Psoas muscle (tissue), 8 donors: ENCODE measurements at places on chromosomes 2 and 18. TPM values are rescaled to one million over a fixed set of nuclear protein-coding genes. Genes with fewer than 3 reads are reported as not detected.

ZBTB7C gene
- total RNA-seq: 2.4 TPM

SAG gene
- total RNA-seq: not detected

RNMT gene
- total RNA-seq: 29.2 TPM

GKN2 gene
- not detected for total RNA-seq

SLC4A3 gene
- total RNA-seq: 0.50 TPM

FBXO15 gene
- not detected for total RNA-seq

- H3K36me3 ChIP-seq: peaks cover 3% of the 10 kb centered on the region
- H3K27ac ChIP-seq: no peak overlapping the region
- no peak overlapping the region for H3K4me3 ChIP-seq
- no peak for DNase-seq
- H3K4me1 ChIP-seq: no peaks in the 10 kb centered on the region
Observed at GRCh38 chr18:12686100-12686499, 16.4 kb downstream of the CEP76 start.

DNA sequence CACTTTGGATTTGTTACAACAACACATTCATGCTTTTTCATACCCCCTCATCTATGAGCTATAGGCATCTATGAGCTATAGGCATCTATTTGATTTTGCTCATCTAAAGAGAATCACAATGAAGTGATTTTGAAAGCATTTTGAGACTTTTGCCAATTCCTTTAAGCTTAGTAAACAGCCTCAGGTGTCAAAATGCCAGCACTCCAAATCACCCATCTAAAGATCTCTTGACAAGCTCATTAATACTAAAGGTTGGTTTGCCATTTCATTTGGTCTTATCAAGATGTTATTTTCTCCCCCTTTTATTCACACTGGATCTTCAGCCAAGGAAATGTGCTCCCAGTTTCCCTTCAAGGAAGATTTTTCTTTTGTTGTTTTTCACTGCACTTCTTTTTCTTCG lies 110.7 kb upstream of the TLK1 start:
- no peaks in the 10 kb centered on the region for H3K36me3 ChIP-seq
- H3K4me3 ChIP-seq: no peak overlapping the region
- no peak for DNase-seq

DNA sequence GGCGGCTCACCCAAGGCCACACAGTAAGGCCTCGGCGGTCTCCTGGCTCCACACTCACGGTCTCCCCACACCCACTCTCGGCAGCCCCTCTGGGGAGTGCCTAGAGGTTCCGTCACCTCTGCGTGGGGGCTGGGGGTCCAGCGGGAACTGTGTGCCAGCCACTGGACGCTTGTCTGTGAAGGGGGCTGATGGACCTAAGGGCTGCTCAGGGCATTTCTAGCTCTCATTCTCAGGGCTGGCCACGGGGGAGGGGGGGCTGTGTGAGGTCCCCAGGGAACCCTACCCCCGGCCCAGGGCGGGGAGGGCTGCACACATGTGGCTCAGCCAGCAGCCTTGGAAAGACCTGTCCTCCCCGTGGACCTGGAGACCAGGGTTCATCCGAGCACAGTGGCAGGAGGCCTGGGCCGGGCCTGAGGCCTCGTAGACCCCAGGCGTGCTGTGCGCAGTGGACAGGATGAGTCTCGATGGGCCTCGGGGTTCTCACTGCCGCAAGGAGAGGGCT lies 27.1 kb upstream of the ODC1 start:
- DNase-seq: no peak
- no peaks in the 10 kb centered on the region for H3K27me3 ChIP-seq
- no peaks in the 10 kb centered on the region for H3K4me1 ChIP-seq
- no peak overlapping the region for H3K4me3 ChIP-seq
- H3K36me3 ChIP-seq: no peaks in the 10 kb centered on the region
- no peak overlapping the region for H3K27ac ChIP-seq

DNA sequence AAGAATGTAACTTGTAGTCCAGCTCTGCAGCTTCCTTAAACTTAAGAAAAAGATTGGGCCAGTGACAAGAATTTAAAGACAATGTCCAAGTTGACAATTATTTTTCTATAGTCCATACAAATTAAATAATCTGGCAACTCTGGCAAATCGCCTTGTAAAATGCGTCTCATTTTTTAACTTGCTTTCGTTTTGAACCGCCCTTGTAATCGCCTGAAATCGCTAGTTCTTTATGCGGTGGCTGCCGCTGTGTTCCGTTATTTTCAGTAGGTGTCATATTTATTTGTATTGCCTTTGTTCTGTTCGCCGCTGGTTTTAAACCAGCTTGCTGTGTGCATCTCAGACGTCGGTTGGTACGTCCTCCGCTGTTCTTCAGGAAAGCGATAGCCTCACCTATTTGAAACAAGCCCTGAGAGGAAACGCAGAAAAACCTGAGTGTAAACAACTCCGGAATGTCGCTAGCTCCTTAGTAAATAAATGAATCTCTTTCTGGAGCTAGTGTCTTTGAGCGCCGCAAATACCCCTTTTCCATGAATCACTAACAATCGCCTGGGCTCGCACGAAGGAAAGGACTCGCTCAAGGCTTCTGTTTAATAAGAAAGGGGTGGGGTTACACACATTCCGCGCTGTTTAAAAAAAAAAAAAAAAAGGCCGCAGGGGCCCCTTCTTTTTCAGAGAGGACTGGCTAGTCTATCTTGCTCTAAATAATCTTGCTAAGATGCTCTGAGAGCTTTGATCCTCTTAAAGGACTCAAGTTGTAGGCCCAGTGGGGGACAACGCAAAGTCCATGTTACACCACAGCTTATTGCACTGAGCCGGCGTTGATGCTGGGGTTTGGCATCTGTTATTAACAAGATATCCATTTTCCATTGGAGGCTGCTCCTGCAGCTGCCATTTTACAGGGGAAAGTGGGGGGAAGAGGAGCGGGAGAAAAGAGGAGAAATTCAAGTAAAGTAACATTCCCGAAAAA lies 3.0 kb downstream of the HOXD8 start:
- peak overlapping the region; percentile 93 for H3K27ac ChIP-seq
- DNase-seq: no peak
- peak overlapping the region; percentile 84 for H3K4me3 ChIP-seq
- peaks cover 42% of the 10 kb centered on the region for H3K4me1 ChIP-seq
- no peaks in the 10 kb centered on the region for H3K27me3 ChIP-seq
- H3K36me3 ChIP-seq: no peaks in the 10 kb centered on the region

DNA sequence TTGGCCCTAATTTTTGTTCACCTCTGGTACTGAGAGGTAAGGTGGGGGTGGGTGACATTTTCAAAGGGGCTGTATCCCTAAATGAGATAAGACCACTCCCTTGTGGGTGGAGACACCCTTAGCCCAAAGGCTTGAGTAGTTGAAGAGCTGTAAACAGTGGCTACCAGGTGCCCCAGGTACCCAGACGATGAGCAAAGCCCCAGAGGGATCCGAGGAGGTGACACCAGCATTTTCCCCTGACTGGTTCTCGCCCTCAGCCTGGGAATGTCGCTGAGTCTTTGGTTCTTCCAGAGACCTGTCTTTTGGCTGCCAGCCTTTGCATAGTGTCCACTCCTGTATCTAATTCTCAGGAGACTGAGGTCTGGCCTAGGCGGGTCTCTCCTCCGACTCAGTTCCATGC lies 36.5 kb downstream of the RRM2 start:
- H3K27me3 ChIP-seq: peaks cover 5% of the 10 kb centered on the region
- no peak overlapping the region for H3K27ac ChIP-seq
- DNase-seq: no peak
- H3K36me3 ChIP-seq: no peaks in the 10 kb centered on the region
- H3K4me3 ChIP-seq: no peak overlapping the region

DNA sequence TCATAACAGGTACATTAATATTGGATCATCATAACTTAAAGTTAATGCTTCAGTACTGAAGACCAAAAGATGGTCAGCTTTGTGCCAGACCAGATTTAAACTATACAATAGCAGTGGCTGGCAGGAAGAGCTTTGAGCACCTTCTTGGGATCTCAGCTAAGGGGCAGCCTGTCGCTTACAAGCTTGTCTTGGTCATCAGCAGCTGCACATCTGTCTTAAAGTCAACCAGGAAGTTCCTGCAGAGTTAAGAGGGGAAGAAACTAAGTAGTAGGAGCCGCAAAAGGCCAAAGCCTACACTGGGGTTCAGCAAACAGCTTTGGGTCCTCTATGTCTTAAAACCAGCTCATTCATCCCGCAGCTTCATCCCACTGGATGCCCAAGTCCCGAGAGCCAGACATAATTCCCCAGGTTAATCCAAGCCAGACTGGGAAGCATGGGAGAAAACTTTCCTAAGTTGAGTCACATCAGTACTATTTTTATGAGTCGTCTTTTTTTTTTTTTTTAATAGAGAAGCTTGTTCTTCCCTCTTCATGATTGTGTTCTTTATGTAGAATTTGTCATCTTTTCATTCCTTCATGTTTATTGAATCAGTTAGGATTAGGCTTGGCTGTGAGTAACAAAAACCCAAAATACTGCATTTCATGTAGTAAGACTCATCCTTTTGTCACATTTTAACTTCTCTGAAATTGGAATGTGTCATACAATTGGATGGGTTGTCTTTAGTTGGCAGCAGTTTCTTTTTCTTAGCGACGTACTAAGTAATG lies 59.3 kb downstream of the SERTAD2 start:
- DNase-seq: no peak
- peaks cover 16% of the 10 kb centered on the region for H3K4me1 ChIP-seq
- no peaks in the 10 kb centered on the region for H3K27me3 ChIP-seq
- no peaks in the 10 kb centered on the region for H3K36me3 ChIP-seq

DNA sequence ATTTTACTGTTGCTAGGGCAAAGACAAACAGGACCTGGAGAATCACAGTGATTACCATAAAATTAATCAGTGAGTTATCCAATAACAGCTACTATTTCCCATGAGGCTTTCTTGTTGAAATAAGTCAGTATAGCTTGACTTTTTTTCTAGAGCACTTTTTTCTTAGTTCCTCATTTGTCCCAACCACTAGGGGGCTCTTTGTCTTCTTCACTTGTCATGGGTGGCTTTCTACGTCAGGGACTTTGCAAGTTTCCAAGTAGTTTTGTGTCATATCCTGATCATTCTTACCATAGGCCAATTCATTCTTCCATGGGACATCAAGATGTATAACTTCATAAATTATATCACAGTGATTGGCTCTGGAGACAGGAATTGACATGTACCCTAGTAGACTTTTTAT lies 1019.6 kb upstream of the PIK3C3 start:
- H3K36me3 ChIP-seq: no peaks in the 10 kb centered on the region
- H3K27me3 ChIP-seq: no peaks in the 10 kb centered on the region
- H3K4me1 ChIP-seq: no peaks in the 10 kb centered on the region
- no peak overlapping the region for H3K27ac ChIP-seq

GRCh38 chr18:62418258-62418657 lies 93.1 kb downstream of the TNFRSF11A start:
- no peak overlapping the region for H3K4me3 ChIP-seq
- no peak overlapping the region for H3K27ac ChIP-seq
- no peak for DNase-seq
- H3K4me1 ChIP-seq: no peaks in the 10 kb centered on the region

- peaks cover 31% of the 10 kb centered on the region for H3K36me3 ChIP-seq
- no peak overlapping the region for H3K27ac ChIP-seq
- no peak overlapping the region for H3K4me3 ChIP-seq
- no peaks in the 10 kb centered on the region for H3K4me1 ChIP-seq
- no peak for DNase-seq
Observed at GRCh38 chr2:1632510-1632909, 111.8 kb downstream of the PXDN start.

DNA sequence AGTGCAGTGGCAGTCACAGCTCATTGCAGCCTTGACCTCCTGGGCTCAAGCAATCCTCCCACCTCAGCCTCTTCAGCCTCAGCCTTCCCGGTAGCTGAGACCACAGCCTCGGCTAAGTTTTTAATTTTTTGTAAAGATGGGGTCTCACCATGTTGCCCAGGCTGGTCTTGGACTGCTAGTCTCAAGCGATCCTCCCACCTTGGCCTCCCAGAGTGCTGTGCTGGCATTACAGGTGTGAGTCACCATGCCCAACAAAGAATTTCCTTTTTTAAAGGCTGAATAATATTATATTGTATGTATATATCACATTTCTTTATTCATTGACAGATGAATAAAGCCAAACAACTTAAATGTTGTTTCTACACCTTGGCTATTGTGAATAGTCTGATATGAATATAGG lies 42.5 kb downstream of the MOB4 start:
- no peaks in the 10 kb centered on the region for H3K27me3 ChIP-seq
- no peaks in the 10 kb centered on the region for H3K4me1 ChIP-seq
- H3K27ac ChIP-seq: no peak overlapping the region
- DNase-seq: no peak

DNA sequence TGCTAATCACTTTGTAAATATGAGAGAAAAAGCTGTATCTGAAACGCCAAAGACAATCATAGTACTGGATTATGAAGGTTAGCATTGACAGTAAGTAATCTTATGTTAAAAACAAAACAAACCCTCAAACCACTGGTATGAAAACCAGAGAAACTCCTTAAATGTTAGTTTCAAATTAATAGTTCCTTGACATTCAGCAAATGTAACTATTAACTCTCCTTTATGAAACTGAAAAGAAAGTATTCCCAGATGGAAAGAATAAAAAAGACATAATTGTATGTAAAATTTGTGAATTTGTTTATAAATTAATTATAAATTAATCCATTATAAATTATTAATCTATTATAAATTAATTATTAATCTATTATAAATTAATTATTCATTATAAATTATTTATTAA lies 12.3 kb downstream of the FASTKD1 start:
- no peak overlapping the region for H3K27ac ChIP-seq
- no peak for DNase-seq
- no peaks in the 10 kb centered on the region for H3K4me1 ChIP-seq
- no peak overlapping the region for H3K4me3 ChIP-seq
- H3K27me3 ChIP-seq: no peaks in the 10 kb centered on the region

- H3K4me3 ChIP-seq: no peak overlapping the region
- no peaks in the 10 kb centered on the region for H3K27me3 ChIP-seq
- H3K36me3 ChIP-seq: no peaks in the 10 kb centered on the region
- no peaks in the 10 kb centered on the region for H3K4me1 ChIP-seq
- no peak overlapping the region for H3K27ac ChIP-seq
Observed at GRCh38 chr18:61076986-61077385, 256.2 kb upstream of the CDH20 start.

DNA sequence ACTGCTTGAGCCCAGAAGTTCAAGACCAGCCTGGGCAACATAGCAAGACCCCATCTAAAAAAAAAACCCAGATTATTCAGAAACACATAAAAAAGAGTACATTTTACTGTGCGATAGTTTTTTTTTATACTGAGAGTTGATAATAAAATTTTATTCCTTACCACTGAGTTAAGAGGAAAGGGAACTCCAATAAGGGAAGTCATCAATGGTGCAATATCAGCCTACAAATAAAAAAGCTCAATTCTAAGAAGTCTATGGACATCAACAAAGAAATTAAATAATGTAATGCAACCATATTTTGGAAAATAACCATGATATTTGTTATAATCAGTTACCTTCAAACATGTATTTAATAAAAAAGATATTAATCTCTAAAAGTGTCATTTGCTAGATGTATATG lies 46.6 kb downstream of the PIGN start:
- H3K4me1 ChIP-seq: no peaks in the 10 kb centered on the region
- H3K27ac ChIP-seq: no peak overlapping the region
- H3K4me3 ChIP-seq: no peak overlapping the region
- H3K36me3 ChIP-seq: no peaks in the 10 kb centered on the region
- no peak for DNase-seq

- no peaks in the 10 kb centered on the region for H3K36me3 ChIP-seq
- H3K27ac ChIP-seq: no peak overlapping the region
- no peak overlapping the region for H3K4me3 ChIP-seq
- no peak for DNase-seq
- no peaks in the 10 kb centered on the region for H3K4me1 ChIP-seq
Observed at GRCh38 chr18:64663086-64663485, 514.2 kb upstream of the LINC00305 start.

- peak overlapping the region; percentile 78 for H3K27ac ChIP-seq
- H3K27me3 ChIP-seq: no peaks in the 10 kb centered on the region
- peak overlapping the region; percentile 90 for H3K4me3 ChIP-seq
- H3K4me1 ChIP-seq: peaks cover 9% of the 10 kb centered on the region
- no peak for DNase-seq
- no peaks in the 10 kb centered on the region for H3K36me3 ChIP-seq
Observed at GRCh38 chr2:196925051-196925767, 1.3 kb downstream of the PGAP1 start.
